Peyer's patch (tissue), 4 donors: ENCODE measurements at places on chromosomes 7 and 10. TPM values are rescaled to one million over a fixed set of nuclear protein-coding genes. Genes with fewer than 3 reads are reported as not detected.

The TUBB8 gene
- not detected for total RNA-seq

The TMEM254 gene
- total RNA-seq = 24.0 TPM

DNA sequence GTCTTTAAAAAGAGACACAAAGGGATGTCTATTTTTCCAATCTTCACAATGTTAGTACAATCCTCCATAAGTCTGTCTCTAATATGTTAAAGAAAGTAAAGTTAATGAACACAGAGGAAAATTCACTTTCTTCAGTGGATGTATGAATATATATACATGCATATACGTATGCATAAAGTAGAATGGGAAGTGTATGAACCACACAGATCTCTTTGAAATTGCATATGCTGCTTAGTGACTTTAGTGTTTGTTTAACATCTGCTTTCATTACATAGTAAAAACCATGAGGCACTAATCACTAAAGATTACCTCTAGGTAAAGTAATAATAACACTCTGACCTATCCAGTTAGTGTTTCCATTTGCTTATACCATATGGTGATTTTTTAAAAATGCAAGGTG lies 451.2 kb downstream of the SEMA3D start:
- H3K4me3 ChIP-seq = no peak overlapping the region
- no peaks in the 10 kb centered on the region for H3K27me3 ChIP-seq
- no peaks in the 10 kb centered on the region for H3K36me3 ChIP-seq
- no peak for DNase-seq
- H3K4me1 ChIP-seq = no peaks in the 10 kb centered on the region

DNA sequence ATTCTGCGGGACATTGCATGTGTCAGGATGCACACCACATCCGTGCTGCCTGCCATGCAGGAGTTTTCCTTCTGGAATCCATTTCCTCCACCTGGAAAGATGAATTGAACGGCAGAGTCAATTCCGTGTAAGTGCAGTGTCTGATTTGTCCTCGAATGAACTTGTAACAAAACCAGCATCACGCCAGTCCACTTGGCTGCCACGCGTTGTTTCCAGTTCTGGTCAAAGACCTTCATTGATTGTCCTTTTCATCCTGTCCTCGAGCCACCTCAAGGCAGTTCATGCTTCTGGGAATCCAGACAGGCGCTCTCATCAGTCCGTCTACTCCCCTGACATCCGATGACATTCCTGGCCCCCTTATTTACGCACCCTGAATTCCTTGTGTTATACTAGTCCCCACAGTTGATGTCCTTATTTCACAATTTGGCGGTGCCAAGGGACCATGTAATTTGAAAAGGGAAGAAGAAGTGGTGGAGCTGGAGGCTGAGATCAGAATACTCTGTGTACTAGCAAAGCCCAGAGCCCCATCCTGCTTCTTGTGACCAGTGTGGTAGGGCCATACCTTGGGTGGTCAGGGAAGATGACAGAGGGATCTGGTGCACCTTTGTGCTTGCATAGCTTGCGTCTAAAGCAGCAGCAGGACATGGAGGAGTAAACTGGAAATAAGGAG lies 502.2 kb downstream of the PLXNA4 start:
- no peak overlapping the region for H3K27ac ChIP-seq
- H3K36me3 ChIP-seq = no peaks in the 10 kb centered on the region
- no peak for DNase-seq
- H3K4me1 ChIP-seq = no peaks in the 10 kb centered on the region

- DNase-seq = no peak
- no peaks in the 10 kb centered on the region for H3K27me3 ChIP-seq
- no peak overlapping the region for H3K4me3 ChIP-seq
- no peaks in the 10 kb centered on the region for H3K4me1 ChIP-seq
Measured at GRCh38 chr7:14604606-14605005, 297.9 kb downstream of the DGKB start.

The TMEM176A gene
- 250 TPM for total RNA-seq

GRCh38 chr7:151581741-151582140 lies 62.0 kb upstream of the RHEB start:
- peaks cover 8% of the 10 kb centered on the region for H3K36me3 ChIP-seq
- H3K27ac ChIP-seq = no peak overlapping the region
- no peak for DNase-seq
- no peak overlapping the region for H3K4me3 ChIP-seq
- no peaks in the 10 kb centered on the region for H3K27me3 ChIP-seq
- H3K4me1 ChIP-seq = no peaks in the 10 kb centered on the region

- DNase-seq = no peak
- H3K27me3 ChIP-seq = no peaks in the 10 kb centered on the region
- H3K4me1 ChIP-seq = no peaks in the 10 kb centered on the region
- peaks cover 69% of the 10 kb centered on the region for H3K36me3 ChIP-seq
- peak overlapping the region; percentile 26 for H3K27ac ChIP-seq
- no peak overlapping the region for H3K4me3 ChIP-seq
Measured at GRCh38 chr7:92071032-92071431, 63.2 kb downstream of the CYP51A1 start.

DNA sequence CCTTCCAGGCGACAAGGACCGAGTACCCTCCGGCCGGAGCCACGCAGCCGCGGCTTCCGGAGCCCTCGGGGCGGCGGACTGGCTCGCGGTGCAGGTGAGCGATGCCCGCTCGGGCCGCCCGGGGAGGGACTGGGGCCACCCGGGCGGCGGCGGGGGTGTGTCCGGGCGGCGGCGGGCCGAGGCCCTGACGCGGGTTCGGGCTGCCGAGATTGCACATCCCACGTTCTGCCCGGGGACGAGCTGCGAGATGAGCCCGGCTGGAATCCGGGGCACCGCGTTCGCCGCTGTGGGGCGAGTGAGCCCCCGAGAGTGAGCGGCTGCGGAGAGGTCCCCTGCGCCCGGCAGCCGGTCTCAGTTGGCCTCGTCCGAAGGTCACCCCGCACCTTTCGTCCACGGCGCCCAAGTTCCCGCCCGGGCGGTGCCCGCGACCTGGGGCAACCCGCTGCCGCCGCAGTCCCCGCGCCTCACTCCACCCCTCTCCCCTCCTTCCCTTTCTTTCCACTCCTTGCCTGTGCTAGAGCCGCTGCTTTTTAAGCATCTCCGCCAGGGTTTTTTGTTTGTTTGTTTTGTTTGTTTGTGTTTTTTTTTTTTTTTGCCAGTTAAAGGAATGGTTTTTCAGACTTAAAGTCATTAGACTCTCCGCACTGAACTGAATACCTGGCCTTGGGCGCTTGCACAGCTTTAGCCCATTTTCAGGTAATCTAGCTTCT lies 515 bp downstream of the RALA start:
- H3K4me3 ChIP-seq = peak overlapping the region; percentile 85
- H3K36me3 ChIP-seq = no peaks in the 10 kb centered on the region
- no peaks in the 10 kb centered on the region for H3K27me3 ChIP-seq
- DNase-seq = peak; percentile 20

The NKX1-2 gene
- total RNA-seq = not detected

DNA sequence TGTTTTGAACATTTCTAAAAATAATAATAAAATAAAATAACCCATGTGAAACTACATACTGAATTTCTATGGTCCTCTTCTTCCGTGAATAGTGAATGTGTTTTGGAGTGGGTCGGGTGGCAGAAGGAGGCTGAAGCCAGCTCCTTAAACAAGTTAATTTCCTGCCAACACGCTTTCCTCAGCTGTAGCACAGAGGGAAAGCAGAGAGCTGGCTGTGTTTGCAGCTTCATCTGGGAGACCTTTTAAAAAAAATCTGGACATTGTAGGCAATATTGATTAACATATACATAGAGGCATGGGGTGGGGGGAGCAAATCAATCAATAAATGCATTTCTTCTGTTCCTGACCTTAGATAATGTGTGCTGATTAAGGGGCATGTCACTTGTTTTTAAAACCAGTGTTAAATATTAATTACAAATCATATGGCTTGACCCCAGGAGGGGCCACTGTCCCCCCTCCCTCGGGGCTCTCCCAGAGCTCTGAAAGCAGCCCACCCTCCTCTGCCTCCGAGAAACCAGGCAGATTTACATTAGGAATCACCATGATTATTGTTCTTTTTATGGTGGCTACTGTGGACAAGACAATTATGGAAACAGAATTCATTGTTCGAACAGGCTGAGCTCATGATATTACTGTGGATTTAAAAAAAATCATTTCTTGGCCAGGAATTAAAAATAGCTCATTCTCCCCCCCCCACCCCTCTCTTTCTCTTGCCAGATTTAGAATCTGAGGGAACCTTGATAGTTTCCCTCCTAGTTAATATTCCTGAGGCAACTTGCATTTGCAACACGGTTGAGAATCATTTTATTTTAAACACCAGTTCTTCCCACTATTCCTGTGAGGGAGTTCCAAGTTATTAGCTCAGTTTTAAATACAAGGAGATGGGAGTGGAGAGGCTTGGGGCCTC lies 100.5 kb upstream of the CARD11 start:
- no peaks in the 10 kb centered on the region for H3K36me3 ChIP-seq
- H3K27me3 ChIP-seq = no peaks in the 10 kb centered on the region
- H3K4me1 ChIP-seq = no peaks in the 10 kb centered on the region
- no peak overlapping the region for H3K27ac ChIP-seq
- H3K4me3 ChIP-seq = no peak overlapping the region

The CBLL1 gene
- total RNA-seq = 25.3 TPM

GRCh38 chr10:105611244-105611798 lies 970.2 kb downstream of the SORCS3 start:
- no peaks in the 10 kb centered on the region for H3K36me3 ChIP-seq
- no peak overlapping the region for H3K4me3 ChIP-seq
- no peaks in the 10 kb centered on the region for H3K4me1 ChIP-seq

The GPC2 gene
- total RNA-seq = 16.5 TPM

DNA sequence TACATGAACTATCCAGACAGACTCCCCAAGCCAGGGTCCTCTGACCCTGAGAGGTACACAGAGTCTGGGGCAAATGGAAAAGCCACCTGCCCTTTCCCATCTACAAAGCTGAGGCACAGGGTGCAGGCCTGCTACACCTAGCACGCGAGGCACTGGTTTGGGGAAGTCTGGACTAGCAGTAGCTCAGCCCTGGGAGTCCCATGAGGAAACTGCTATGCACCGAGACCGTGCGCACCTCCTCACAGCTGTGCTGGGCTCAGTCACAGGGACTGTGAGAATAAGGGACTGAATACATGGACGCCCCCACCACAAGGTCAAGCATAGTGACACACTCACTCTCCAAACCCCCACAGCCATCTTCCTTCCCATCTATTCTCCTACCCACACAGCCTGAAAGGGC lies 8.2 kb downstream of the MAT1A start:
- no peak overlapping the region for H3K27ac ChIP-seq
- no peaks in the 10 kb centered on the region for H3K4me1 ChIP-seq
- no peak for DNase-seq
- no peak overlapping the region for H3K4me3 ChIP-seq

The IL2RA gene
- total RNA-seq = 0.70 TPM

DNA sequence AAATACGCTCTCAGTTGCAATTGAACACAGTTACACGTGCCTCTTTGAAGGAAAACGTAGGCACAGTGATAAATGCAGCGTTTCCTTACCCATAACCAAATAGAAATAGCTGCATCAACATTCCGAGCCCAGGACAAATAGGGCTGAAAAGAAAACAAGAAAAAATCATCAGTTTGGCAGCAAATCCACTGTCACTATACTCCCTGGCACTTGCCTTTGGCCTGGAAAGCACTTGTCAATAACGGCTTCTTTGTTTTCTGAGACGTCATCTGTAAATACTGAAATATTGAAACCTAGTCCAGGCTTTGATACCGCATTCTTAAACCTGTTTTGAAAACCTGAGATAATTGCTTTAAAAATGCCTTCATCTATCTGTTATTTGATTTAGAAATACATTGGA lies 167.2 kb upstream of the AKR1E2 start:
- no peak overlapping the region for H3K27ac ChIP-seq
- H3K36me3 ChIP-seq = no peaks in the 10 kb centered on the region
- no peak overlapping the region for H3K4me3 ChIP-seq
- no peaks in the 10 kb centered on the region for H3K4me1 ChIP-seq
- H3K27me3 ChIP-seq = no peaks in the 10 kb centered on the region

- no peaks in the 10 kb centered on the region for H3K27me3 ChIP-seq
- H3K4me3 ChIP-seq = peak overlapping the region; percentile 16
- H3K27ac ChIP-seq = no peak overlapping the region
- H3K36me3 ChIP-seq = no peaks in the 10 kb centered on the region
Measured at GRCh38 chr7:128909625-128910568, 612 bp downstream of the KCP start.

The SPACDR gene
- not detected for total RNA-seq
